ENCODE measurements at places on chromosomes 1 and 21.

GRCh38 chr1:232192781-232193450, 437.0 kb downstream of the SIPA1L2 start:
- DNase-seq, result no peak

DNA sequence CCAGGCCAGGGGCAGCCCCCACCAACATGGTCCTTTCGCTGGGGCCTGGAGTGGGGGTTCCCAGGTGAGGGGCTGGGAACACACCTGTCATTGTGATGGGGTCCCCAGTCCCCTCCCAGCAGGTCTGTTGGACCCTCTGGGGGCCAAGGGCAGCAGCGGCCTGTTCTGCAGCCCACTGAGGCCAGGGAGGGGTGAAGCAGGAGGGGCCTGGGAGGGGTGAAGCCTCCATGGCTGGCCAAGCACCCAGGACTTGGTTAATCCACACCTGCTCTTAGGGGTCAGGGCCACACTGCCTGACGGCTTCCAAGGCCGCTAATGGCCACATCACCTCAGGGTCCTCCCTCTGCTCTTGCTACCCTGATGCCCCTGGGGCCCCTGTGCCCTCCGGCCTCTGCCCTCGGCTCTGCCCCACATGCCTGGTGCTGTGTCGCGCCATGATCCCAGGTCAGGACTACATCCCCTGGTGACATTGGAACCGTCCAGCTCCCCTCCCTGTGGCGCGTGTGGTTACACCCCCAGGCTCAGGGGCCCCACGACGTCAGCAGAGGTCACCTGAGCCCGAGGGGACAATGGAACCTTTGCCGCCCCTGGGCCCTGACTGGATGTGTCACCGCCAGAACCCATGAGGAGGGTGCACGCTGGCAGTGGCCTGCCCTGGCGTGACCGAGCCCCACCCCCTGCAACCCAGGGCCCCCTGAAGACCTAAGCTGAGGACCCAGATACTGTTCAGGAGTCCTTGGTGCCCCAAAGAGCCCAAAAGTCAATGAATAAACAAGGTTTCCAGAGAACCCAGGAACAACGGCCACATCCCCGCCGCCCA, 7.0 kb downstream of the TNFRSF18 start:
- no peak for DNase-seq

DNA sequence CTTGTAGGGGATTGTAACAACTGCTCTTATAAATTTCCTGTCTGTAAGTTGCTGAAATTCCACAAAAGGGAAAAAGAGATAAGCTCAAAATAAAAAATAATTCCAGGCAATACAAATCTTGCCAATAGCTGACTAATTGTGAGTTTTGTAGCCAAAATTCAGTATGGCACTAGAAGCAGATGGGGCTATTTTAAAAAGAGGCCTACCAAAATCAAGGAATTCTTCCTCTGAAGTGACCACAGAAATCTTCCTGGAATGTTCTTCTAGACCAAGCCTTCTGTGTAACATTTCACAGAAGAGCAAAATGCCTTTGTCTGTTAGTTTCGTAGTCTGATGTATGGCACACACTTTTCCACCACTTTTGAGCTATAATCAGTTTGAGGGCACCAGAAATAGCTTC, 127.6 kb downstream of the CYYR1 start:
- peak; percentile 59 for DNase-seq

DNA sequence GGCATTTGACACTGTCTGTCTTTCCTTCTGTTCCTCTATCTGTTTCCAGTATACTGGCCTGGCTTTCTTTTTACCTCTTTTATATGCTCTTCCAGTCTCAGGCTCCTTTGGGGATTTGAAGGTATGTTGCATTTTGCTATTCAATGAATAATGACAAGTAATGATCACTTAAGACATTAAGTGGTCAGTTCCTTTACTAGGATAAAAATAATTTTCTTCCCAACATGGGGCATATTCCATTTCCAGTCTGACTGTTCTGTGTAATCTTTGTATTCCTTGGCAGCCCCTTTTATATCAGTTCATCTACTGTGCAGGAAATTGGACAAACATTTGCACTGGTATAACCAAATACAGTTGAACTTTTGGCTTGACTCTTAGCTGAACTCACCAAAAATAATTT, 15.6 kb downstream of the METTL18 start:
- DNase-seq, result no peak

Measured in fibroblast of mammary gland (primary cell).